Effector memory CD4-positive, alpha-beta T cell (primary cell): ENCODE measurements at places on chromosomes 7 and 10.

- DNase-seq: no peak
Observed at GRCh38 chr10:52883996-52884871, 111.7 kb upstream of the MBL2 start.

GRCh38 chr7:138478499-138478908 lies 18.4 kb downstream of the TRIM24 start:
- DNase-seq: no peak

DNA sequence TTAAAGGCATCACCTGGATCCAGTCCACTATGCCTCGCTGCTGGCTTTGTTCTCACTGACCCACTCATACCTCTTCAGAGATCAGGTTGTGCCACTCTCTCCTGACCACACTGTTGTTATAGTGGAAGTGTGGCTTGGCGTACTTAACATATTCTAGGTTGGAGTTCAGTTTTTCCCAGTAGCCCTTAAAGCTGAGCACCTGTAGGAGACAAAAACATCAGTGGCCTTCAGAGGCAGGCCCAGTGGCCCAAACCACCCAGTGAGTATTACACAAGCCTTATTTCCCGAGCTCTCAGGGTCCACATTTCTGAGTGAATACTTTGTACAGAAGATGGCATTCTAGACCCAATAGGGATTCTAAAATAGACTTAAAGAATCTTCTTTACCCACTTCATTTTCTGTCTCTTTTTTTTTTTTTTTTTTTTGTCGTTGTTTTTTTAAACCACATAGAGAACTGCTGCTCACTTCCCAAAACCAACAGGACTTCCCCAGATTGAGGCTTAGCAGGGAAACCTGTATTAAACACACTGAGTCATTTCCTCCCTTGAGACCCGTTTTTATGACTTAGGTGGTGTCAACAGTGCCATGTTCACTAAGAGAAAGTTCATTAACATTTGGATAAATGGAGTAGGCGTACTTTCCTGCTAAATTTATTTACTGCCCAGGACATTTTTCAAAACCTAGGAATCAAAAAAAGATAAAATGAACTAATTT lies 85.8 kb downstream of the GSAP start:
- DNase-seq: no peak

- DNase-seq: no peak
Observed at GRCh38 chr10:116208956-116209567, 63.9 kb downstream of the GFRA1 start.

DNA sequence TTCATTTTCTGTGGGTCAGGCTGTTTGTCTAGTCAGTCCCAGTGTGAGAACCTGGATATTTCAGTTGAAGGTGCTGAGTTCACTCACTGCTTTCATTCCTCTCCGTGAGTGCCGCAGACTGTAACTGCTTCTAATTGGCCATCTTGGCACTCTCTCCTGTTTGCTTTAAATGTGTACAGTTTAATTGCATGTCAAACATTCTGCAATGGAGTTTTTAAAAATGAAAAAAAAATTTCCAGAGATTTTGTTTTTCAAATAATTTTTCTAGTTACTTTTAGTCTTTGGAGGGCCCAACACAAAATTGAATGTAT lies 87.8 kb downstream of the CCSER2 start:
- DNase-seq: no peak

DNA sequence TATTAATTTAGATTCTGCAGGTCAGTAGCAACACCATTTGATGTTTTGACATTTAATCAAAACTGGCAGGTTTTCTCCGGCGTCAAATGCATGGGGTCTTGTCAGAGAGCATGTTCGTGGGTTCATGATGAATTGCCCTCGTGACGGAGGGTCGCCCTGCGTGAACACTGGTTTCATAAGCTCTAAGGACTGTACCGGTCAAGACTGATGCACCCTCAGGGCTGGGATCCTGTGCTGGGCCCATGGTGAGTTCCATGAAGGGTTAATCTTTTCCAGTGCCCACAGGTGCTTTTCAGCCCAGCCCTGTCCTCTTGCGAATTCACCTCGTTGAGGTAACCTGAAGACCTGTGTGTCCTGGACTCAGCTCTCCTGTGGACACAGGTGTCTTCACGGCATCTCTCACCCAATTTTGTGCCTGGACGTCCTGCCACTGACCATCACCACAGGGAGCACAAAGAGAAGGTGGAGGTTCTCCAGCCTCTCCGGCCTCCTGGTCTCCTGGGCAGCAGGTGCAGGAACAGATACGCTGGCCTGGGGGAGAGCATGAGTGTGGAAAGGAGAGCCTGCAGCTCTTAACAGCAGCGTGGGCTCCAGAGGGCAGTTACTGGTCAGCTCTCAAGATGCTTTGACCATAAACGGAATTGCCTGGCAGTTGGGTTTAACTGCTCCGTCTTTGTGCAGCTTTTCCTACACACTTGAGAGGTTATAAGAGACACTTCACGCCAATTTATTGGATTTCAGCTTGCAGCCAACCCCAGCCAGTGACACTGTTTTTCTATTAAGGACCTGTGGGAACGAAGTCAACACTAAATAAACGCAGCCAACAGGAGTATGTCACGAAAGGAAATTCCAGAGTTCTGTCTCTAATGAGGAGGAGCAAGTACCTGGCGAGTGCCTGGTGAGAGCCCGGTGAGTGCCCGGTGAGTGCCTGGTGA lies 37.4 kb upstream of the CFAP46 start:
- DNase-seq: no peak

DNA sequence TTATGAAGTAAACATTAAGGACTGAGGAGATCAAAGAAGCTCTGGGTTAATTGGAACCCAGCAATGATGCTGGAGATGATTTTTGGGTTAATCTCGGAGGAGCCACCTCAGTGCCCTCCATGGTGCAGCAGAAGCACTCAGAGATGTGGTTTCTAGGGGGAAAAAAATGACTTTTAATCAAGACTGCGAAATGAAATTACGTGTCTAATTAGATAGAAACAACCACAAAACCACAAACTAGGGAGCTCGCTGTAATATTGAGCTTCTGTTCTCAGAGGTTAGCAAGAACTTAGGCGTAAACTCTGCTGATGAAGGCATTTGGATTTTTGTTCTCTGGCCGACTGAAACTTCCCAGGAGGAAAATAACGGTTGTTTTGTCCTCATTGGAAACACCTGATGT lies 319.0 kb downstream of the GRID1 start:
- no peak for DNase-seq

DNA sequence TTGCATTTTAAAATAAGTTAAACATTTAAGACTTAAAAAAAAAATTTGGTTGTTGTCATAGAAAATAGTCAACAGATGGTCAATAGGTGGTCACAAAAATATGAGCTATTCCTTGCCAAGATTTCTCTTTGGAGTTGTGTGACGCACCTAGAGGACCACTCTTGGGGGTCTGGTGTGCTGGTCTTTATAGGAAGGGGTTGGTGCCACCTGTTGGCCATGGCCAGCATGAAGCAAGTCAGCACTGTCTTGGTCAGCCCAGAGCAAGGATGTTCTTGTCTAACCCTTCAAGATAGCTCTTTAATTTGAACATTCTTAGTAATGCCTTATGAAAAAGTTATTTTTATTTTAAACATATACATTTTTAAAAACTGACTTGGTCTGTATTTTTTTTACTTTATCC lies 267.9 kb upstream of the CNTNAP2 start:
- DNase-seq: no peak

GRCh38 chr7:21104124-21104500 lies 317.4 kb upstream of the SP8 start:
- DNase-seq: no peak

DNA sequence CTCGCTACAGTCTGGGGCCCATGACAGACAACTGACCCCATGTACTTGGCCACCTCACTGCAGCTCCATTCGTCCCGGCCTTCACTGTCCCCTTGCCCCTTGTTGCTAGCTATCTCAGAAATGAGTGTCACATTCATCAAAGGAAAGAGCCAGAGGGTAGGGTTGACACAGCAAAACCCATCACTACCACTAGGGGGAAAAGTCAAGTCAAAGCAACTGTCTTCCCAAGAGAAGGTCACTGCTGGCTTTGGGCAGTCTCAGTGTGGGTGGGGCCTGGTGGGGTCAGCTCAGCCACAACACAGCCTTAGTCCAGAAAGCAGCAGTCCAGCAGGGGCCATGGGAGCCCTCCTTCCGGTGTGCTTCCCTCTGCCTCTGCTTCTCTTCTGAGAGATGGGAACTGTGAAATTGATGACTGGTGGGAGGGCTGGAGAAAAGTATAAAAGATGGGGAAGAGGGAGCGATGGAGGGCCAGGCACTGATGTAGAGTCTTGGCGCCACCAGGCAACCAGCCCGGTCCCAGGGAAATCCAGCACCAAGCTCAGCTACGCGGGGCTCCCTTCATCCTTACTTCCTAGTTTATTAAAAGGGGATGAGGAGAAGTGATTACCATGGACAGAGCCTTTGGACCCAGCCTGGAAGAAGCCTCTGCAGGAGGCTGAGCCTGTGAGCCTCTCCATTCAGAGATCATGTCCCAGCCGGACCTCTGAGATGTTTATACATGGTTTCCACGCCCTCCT lies 58.0 kb downstream of the PLXNA4 start:
- no peak for DNase-seq

DNA sequence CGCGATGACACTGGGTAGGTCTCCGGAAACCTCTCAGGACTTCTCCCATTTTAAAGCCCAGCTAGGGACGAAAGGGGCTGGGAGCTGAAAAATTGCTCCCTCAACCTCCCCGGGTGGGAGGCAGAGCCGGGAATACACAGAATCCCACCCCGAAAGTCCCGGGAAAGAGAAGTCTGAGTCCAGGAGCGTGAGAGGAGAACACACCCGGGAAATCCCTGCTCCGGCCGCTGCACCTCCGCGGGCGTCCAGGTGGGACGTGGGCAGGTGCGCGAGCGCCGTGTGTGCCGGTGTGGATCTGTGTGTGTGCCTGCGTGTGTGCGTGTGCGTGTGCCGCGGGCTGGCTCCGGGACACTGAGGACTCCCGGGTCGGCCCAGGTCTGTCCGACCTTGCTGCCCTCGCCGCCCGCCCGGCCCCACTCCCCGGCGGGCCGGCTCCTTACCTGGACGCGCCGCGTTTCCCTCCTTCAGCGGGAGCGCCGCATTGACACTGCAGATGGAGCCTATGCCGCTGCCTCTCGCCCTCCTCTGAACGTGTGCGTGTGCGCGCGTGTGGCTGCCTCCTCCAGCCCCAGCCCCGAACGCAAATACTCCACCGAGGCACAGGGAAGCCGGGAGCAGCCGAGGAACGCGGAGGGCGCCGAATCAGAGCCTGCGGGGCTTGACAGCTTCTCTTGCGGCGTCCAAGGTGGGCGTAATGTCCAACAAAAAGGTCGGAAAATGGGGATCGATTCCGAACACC lies at the start of gene PLXNA4:
Gene PLXNA4 (minus strand): TSS at position 489 of the 739 bp plus-strand sequence. CDS start 67,777 bp downstream, outside the sequence.
- DNase-seq: no peak

DNA sequence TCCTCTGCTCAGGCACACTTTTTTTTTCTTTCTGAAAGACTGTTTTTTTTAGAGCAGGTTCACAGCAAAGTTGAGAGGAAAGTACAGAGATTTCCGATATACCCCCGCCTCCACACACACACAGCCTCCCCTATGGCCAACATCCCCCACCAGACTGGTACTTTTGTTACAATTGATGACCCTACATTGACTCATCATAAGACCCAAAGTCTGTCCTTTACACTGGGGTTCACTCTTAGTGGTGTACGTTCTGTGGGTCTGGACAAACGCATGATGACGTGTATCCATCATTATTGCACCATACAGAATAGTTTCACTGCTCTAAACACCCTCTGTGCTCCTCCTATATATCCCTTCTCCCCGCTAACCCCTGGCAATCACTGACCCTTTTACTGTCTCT lies 107.7 kb downstream of the RBM20 start:
- DNase-seq: no peak

- DNase-seq: no peak
Observed at GRCh38 chr7:138559448-138559847, 99.4 kb downstream of the TRIM24 start.

DNA sequence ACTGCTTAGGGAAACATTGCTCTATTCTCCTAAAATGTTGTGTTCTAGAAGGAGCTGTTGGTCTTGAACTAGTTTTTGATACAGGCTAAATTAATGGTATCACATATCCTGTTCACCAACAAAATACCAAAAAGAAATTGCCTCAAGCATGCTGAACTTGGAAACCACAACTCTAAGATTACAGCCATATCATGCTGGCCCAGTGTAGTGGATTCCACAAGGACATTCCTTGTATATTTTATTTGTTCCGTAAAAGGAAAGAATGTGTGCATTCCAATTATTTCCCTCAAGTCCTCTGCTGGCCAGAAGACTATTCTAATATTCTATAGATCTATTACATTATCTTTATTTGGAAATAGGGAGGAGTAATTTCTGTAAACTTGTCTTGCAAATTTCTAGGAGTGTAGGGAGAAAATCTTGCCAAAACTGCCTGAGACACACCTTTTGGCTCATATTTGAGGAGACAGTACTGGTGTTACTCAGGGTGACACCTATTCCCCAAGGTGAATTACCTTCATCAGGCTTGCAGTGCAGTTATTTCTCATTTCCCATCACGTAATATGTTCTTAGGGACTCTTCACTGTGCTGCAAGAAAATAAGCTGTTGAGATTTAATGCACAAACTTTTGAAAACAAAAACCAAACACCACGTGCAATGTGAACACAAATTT lies 1.9 kb upstream of the NEBL start:
- no peak for DNase-seq

- no peak for DNase-seq
Observed at GRCh38 chr10:49243139-49243538, 54.9 kb upstream of the TMEM273 start.

DNA sequence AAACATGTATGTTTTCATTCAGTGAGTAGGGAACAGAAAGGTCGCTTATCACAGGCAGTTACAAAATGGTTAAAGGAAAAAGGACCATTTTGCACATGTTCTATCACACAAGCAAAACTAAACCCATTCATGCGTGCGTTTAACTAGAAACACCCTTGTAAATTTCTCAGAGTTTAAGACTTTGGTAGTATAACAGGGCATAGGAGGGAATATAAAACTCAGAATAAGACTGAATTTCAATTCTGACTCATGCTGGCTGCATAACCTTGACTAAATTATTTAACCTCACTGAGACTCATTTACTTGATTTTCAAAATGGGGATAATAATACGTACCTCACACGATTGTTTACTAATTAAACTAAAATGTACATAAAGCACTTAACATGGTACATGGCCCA lies 243.8 kb upstream of the PTN start:
- DNase-seq: no peak

GRCh38 chr7:126222782-126223181 lies 1030.0 kb downstream of the GRM8 start:
- no peak for DNase-seq

DNA sequence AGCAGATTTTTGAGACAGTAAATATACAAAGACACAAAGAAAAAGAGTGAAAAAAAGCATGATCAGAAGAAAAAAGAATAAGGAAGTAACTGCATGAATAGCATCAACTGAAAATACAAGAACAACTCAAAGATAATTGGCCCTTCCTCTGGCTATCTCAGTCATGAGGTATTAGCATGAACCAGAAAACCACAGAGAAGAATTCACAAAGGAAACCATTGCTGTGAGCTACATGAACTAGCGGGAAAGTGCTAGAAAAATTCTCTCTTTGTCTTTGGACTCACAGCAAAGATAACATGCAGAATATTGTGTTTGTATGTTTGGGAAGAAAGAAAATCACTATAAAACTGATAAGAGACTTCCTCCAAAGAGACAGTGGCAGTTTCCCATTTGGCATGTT lies 82.9 kb downstream of the SORCS1 start:
- DNase-seq: no peak

- DNase-seq: no peak
Observed at GRCh38 chr10:86393362-86393761, 26.8 kb upstream of the GRID1 start.

- no peak for DNase-seq
Observed at GRCh38 chr10:13715100-13715499, 128.3 kb downstream of the PRPF18 start.

GRCh38 chr7:104642560-104642959 lies 314.2 kb downstream of the LHFPL3 start:
- no peak for DNase-seq

- no peak for DNase-seq
Observed at GRCh38 chr7:140007051-140007690, 55.6 kb downstream of the PARP12 start.
